ENCODE measurements at places on chromosomes 3 and 15. TPM values are rescaled to one million over a fixed set of nuclear protein-coding genes. Genes with fewer than 3 reads are reported as not detected.

DNA sequence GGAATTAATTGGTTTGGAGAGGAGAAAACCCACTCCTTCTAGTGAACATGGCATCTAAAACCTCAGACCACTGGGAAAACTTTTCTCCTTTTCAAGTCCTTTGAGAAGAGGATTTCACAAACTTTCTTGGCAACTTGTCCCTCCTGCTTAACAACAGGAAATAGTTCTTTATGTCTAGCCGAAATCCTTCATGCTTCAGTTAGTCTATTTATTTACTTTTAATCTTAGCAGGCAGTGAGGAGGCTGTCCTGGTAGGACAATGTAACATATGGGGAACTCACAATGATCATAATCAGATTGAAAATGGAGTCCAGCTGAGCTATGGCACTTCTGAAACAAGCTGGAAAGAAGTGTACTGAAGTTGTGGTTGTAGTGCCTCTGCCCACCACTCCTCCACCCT lies 50.6 kb downstream of the KY start:
- DNase-seq = no peak

ALDH1A2 gene
- 6.8 TPM for total RNA-seq

LYZL4 gene
- total RNA-seq = not detected

CNTN3 gene
- 0.25 TPM for total RNA-seq

PLCH1 gene
- total RNA-seq = 0.26 TPM
